ENCODE measurements at places on chromosomes 12 and 14. TPM values are rescaled to one million over a fixed set of nuclear protein-coding genes. Genes with fewer than 3 reads are reported as not detected.

- no peak for DNase-seq
Measured at GRCh38 chr14:100567877-100568163, 19.4 kb downstream of the BEGAIN start.

- DNase-seq: no peak
Measured at GRCh38 chr12:28568118-28568517, 377.9 kb downstream of the CCDC91 start.

DNA sequence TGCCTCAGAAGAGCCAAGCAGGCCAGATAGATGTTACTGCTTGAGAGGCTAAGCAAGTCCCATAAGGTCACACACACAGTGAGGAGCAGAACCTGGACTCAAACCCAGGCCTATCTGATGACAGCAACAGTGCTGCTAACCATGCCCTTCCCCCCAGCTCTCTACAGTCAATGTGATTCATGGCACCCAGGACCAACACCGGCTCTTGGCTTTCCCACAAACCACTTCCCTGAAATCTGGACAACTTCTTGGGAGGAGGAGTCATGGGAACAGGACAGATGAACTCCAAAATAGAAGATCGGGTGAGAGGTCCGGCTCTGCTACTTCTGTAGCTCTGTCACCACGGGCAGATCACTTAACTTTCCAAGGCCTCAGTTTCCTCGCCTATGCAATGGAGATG, 716 bp upstream of the PTGDR start:
- DNase-seq: no peak

- DNase-seq: no peak
Measured at GRCh38 chr14:90788031-90788430, 28.2 kb downstream of the TTC7B start.

DNA sequence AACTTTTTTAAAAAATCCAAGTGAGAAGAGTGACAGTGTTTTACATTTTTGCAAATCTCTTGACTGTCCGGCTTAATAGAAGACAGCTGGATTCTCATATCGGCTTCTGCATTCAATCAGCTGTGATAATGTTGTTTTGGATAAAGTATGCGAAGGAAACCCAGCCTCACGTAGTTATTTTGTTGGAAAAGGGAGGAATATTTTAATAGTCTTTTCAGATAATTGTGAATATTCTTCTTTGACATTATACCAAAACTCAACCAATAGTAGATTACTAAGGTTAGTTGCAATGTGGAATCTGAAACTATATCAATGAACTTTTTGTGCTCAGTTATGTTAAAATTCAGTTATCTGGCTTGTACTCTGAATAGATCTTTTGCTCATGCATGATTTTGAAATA, 276.5 kb downstream of the ZFP36L1 start:
- no peak for DNase-seq

DNA sequence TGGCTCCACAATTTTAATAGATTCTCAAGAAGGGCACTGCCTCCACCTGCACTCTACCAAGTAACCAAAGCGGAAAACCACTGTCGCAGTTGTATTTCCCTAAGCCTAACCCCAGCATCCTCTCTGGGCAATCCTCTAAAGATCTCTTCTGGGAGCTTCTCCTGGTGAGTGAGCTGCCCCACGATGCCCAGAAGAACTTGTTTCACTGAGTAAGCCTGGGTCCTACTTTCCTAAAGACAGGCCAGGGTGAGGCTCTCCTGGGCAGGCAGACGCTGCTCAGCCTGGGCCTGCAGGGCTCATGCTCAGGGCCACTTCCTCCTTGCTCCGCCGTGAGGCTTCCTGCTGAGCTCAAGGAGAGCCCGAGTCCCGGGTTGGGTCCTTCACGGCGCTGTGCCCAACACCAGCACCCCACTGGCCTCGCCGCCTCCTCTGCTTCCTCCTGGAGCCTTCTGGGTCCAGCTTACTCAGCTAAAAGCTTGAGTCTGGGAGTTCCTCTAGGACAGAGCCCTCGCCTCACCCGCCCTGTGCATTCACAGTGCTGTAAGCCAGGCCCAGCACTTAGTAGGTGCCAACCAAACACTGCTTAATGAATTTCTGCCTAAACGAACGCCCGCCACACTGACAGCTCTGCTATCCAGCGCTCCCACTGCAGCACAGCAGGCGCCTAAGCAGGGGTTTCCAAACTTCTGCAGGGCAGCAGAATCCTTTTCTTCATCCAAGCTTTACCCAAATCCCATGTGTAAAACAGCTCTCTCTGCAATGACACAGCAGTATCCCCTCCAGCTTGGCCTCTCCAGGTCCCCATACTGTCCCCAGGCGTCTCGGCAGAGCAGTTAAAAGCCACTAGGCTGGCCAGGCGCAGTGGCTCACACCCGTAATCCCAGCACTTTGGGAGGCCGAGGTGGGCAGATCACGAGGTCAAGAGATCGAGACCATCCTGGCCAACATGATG, 5.7 kb downstream of the RAB35 start:
- DNase-seq: peak; percentile 61

GRCh38 chr12:16307856-16308475, 30.5 kb upstream of the SLC15A5 start:
- no peak for DNase-seq

GRCh38 chr12:69633061-69633460, 22.4 kb upstream of the LRRC10 start:
- no peak for DNase-seq

DNA sequence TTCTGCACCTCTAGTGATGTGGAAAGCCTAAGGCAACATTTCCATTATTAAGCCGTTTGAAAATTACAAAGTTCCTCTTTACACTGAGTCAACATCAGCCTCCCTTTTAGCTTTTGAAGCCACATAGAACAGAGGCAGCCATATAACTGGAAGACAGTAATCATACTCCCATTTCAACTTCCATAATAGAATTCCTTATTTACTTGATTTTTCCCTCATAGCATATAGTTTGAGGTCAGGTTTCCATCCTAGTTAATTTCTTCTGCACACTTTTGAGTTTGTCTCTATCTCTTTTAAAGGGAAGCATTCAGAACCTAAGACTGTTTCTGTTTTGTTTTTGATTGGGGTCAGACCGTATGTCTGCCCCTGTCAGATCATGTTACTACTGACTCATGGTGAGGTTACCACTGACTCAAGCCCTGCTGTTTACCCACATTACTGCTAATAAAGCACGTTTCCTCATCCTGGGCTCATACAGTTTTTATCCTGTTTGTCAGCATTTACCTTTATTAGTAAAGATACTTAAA, 161.0 kb downstream of the SLC38A4 start:
- DNase-seq: no peak

DNA sequence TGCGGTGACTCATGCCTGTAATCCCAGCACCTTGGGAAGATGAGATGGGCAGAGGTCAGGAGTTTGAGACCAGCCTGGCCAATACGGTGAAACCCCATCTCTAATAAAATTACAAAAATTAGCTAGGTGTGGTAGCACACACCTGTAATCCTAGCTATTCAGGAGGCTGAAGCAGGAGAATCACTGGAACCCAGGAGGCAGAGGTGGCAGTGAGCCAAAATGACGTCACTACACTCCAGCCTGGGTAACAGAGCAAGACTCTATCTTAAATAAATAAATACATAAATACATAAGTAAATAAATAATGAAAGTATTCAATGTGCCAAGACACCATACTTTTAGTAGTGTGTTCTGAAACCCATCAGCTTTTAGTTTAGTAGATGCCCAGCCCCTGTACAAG, 308.1 kb upstream of the FLRT2 start:
- no peak for DNase-seq

GRCh38 chr12:114729731-114730130, 45.8 kb upstream of the TBX3 start:
- DNase-seq: no peak

- no peak for DNase-seq
Measured at GRCh38 chr12:123449856-123450255, 8.1 kb upstream of the SNRNP35 start.

- no peak for DNase-seq
Measured at GRCh38 chr12:85626001-85626783, 210.0 kb downstream of the RASSF9 start.

DNA sequence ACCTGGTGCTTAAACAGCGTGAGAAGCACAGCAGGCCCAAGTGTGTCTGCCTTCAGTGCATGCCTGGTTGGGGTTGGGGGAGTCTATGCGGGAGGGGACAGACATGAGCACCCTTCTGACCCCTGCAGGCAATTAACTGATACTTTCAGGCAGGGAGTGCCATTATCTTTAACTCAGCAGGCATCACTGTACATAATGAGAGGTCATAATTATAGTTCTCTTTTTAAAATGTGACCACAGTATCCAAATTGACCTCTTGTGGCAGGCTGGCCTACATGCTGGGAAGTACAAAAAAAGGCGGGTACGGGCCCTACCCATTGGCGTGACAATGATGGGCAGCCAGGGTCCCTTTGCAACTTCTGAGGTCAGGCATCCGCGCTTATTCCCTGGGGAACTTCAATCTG, 209.1 kb downstream of the FOXN3 start:
- no peak for DNase-seq

- DNase-seq: no peak
Measured at GRCh38 chr14:71454513-71455332, 477.5 kb upstream of the RGS6 start.

- DNase-seq: no peak
Measured at GRCh38 chr14:70882776-70883492, 24.3 kb upstream of the PCNX1 start.

- DNase-seq: no peak
Measured at GRCh38 chr12:92650228-92650822, 52.5 kb upstream of the PLEKHG7 start.

GRCh38 chr12:80412343-80412953, 31.6 kb upstream of the PTPRQ start:
- peak; percentile 14 for DNase-seq

GRCh38 chr12:50394469-50395029, 1.9 kb downstream of the FAM186A start:
- DNase-seq: no peak

GRCh38 chr12:72509891-72510290, 237.7 kb downstream of the TRHDE start:
- DNase-seq: no peak

DNA sequence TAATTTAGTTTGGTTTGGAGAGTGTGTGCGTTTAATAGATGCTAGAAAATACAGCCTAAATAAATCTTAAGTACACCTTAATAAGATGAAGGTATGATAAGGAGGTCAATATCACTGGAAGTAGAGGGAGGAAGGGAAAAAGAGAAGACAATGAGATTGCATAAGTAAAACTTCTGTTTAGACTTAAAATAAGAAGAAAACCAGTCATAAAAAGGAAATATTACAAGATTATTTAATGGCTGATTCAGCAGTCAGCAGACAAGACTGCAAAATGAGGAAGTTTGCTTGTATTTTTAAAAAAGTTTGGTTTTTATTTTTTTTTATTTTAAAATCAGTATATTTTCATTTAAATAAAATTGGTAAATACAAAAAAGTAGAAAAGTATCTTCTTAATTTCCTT, 3.2 kb downstream of the SLC38A6 start:
- no peak for DNase-seq

GRCh38 chr12:88844426-88844825, 264.2 kb upstream of the KITLG start:
- DNase-seq: no peak

DNA sequence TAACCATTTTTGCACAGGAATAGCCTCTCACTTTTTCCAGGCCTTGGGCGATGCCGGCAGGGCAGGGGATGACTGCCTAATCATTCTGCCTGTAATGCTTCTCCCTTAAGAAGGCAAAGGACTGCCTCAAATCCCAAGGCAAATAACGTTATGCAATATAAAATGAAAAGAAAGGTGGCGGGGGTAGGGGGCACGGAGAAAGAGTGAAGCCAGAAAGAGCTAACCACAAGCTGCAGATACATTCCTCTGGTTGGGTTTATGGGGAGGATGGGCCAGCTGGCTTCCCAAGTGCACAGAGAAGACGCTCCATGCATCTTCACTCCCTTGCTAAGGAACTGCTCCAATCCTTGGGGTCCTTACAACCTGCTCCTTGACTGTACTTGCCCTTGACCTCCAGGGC, 229.5 kb downstream of the FOXN3 start:
- DNase-seq: no peak

GRCh38 chr12:79373896-79374499, 316.8 kb downstream of the PAWR start:
- DNase-seq: no peak

GRCh38 chr12:18551106-18551505, 186.7 kb downstream of the PLCZ1 start:
- DNase-seq: no peak

- no peak for DNase-seq
Measured at GRCh38 chr14:60986500-60986899, 5.5 kb downstream of the SLC38A6 start.

DNA sequence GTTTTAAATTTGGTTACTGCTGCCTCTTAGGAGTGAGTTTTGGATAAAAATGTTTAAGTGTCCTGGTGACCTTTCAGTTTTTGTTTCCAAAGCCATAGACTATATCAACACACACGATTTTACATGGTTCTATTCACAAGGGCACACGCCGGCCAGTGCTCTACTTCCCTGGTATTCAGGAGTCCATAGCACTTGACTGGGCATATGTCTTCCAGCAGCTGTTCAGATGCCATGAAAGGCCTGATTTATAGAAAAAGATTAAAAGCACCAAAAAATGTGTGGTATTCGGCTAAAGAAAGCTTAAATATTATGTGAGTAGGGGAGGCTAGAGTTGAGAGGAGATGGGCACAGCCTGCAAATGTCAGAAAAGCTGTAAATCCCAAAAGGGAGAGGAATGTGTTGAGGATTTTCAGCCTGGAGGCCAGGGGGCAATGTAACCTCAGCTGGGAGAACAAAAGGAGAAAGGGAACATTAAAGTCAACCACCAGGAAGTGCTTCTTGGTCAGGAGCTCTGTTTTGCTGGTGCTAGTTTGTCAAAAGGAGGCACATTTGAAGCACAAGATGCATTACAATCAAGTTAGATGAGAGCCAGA, 478.4 kb downstream of the RAD51B start:
- DNase-seq: no peak

TAS2R8 gene
- total RNA-seq: not detected

CPSF6 gene
- 97.4 TPM for total RNA-seq

NOVA1 gene
- not detected for total RNA-seq

CRIP1 gene
- total RNA-seq: 753 TPM

CLEC4E gene
- total RNA-seq: not detected

SOAT2 gene
- total RNA-seq: 1.7 TPM

GDF3 gene
- total RNA-seq: not detected

AKAP6 gene
- 0.62 TPM for total RNA-seq

RTN1 gene
- not detected for total RNA-seq

TTLL5 gene
- 33.3 TPM for total RNA-seq

KRT77 gene
- total RNA-seq: not detected

KRT6C gene
- total RNA-seq: not detected

SLCO1B1 gene
- total RNA-seq: not detected

Measured in activated CD4-positive, alpha-beta T cell treated with anti-CD3 and anti-CD28 coated beads, Interleukin-2, amount 10 ng/mL, durations not matched to agents 7 days and 5 days (primary cell).